ENCODE measurements at places on chromosomes 11 and 22.
A peak's percentile ranks its signal among the peaks of the same experiment; 100 is the strongest.

GRCh38 chr22:28570696-28571373, 108.8 kb downstream of the TTC28 start:
- no peak for DNase-seq

GRCh38 chr11:122850076-122850631, 11.9 kb downstream of the CRTAM start:
- peak; percentile 77 for DNase-seq

- DNase-seq: no peak
Observed at GRCh38 chr22:22989856-22990255, 80.5 kb upstream of the GNAZ start.

DNA sequence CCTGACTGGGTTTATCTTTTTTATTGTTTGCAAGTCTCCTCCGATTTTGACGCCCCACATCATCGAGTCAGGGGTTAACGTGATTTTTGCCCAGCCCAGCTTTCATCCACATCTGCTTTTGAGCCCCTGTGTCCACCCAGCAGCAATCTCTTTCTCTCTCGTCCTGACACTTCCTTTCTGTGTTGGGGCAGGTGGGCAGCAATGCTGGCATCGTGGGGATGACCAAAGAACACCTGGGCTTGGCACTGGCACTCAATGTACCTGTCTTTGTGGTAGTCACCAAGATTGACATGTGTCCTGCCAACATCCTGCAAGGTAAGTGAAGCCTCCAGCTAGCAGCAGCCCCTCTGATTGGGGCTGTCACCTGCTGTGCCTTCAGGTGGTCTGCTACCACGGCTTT, 15.8 kb downstream of the GTPBP1 start:
- DNase-seq: no peak

DNA sequence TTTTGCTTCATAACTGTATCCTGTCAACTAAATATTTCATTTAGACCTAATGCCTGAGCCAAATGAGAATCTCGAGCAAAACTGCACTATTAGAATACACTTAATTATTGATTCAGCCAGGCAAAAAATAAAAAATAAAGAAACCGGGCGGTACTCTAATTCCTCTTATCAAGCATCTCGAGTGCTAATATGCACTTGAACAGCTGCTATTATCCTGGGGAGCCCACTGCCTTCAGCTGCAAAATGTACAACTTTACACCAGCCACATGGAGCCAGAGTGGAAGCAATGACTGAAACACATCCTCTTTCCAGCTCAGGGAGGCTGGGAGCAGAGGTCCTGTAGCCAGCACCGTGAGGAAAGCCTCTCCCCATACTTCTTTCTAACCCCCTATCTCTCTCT, 390.0 kb upstream of the CADM1 start:
- no peak for DNase-seq

- DNase-seq: no peak
Observed at GRCh38 chr11:130037058-130037457, 32.6 kb upstream of the APLP2 start.

GRCh38 chr11:74989260-74989638, 516 bp downstream of the NEU3 start:
- DNase-seq: no peak

GRCh38 chr11:9516113-9516512, 55.3 kb downstream of the ZNF143 start:
- no peak for DNase-seq

DNA sequence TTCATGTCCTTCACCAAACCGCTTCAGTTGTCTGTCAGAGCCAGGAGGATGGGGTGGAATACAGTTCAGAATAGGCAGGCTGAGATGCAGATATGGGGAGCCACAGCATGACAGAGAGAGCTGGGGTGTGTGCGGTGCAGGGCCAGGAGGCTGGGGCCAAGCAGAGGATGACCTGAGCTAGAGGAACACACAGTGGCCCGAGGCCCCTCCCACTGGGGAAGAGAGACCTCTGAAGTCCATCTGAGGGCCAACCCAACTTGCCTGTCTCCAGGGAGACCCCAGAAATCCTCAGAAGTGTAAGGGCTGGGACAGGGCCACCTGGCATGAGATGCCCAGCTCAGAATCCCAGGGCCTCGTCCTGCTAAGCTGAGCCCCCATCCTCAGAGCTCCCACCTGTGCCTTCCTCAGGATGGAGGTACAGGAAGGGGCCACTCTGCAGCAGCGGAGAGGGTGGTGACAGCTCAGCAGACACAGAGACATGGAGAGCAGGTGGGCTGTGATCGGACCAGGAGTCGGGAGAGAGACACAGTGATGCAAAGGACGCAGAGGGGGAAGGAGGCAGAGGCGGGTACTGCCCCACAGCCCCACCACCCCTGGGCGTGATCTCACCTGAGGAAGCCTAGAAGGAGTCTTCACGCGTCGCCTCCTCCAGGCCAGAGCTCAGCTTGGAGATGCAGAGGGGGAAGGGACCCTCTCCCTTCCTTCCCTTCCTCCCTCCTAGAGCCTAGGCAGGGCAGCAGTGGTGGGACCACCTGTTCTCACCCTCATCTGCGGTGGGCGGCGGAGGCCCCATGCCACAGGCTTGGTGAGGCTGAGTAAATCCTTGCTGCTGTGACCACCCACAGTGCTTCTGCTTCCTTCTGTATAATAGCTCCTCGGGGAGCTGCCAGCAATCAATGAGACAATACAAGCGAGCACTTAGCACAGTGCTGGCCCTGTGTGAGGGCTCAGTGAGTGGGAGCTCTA, 9.1 kb upstream of the TUB start:
- DNase-seq: no peak

DNA sequence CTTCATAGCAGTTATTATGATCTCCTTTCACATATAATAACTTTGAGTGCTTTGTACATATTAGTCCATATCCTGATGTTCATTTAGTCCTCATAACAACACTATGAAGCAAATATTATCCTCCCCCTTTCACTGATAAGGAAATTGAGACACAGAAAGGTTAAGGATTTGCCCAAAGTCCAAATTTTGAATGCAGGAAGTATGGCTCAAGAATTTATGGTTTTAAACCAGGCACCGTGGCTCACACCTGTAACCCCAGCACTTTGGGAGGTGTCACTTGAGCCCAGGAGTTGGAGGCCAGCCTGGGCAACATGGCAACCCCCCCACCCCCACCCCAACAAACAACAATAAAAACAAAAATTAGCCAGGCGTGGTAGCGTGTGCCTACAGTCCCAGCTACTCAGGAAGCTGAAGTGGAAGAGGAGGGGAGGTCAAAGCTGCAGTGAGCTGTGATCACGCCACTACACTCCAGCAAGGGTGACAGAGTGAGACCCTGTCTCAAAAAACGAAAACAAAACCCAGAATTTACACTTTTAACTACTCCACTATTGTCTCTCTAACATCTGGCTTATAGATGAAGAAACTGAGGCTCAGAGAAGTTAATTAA, 8.6 kb downstream of the CCDC34 start:
- DNase-seq: no peak

DNA sequence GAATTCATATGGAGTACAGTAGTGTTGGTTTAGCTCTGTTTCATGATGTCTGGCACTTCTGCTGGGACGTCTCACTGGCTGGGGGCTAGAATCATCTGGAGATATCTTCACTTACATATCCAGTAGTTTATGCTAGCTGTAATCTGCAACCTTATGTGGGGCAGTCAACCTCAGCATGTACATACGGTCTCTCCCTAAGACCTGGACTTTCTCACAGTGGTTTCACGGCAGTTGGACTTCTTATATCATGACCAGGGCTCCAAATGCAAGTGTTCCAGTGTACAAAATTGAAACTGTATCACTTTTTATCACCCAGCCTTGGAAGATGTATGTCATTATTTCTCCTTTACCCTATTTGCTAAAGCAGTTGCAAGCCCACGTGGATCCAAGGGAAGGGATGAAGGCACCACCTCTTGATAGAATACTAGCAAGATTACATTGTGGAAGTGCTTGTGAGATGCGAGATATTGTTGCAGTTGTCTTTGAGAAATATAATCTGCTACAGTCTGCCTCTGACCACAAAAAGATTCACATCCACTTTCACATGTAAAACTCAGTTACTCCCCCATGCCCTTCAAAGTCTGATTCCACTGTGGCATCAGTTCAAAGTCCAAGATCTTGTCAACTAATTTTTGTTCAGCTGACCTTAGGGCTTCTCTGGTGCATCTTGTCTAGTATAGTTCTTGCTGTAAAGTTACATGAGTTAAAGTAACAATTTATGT, 316.6 kb upstream of the NCAM1 start:
- DNase-seq: no peak

DNA sequence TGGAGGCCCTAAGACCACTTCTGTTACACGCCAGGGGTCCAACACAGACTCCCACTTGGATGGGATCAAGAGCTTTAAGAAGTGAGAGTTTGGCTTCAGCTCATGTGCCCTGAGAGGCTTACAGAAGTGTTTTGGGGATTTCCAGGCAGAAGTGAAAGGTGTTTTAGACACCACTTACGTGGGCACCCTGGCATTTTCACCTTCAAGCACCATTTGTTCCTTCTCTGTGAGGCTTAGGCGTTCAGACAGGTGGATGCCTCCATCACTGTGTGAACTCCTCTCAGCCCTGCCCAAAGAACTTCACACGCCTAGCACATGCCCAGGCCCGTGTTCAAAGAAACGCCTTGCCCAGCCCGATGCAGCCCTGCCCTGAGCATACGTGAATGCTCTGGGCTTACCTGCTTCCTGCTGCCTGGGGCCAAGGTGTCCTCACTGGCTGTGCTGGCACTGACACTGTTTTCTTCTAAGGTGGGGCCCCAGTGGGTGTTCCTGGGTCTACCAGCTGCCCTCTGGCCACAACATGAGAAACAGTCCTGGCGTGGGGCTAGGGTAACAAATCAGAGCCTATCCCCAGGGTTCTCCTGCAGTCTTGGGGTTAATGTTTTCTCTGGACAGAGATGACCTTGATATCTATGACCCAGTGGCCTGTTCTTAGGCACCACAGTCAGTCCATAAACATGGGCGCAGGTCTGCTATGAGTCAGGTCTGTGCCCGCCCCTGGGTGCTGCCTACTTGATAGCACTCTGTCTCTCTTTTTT, 34.0 kb downstream of the AMPD3 start:
- DNase-seq: peak; percentile 19

DNA sequence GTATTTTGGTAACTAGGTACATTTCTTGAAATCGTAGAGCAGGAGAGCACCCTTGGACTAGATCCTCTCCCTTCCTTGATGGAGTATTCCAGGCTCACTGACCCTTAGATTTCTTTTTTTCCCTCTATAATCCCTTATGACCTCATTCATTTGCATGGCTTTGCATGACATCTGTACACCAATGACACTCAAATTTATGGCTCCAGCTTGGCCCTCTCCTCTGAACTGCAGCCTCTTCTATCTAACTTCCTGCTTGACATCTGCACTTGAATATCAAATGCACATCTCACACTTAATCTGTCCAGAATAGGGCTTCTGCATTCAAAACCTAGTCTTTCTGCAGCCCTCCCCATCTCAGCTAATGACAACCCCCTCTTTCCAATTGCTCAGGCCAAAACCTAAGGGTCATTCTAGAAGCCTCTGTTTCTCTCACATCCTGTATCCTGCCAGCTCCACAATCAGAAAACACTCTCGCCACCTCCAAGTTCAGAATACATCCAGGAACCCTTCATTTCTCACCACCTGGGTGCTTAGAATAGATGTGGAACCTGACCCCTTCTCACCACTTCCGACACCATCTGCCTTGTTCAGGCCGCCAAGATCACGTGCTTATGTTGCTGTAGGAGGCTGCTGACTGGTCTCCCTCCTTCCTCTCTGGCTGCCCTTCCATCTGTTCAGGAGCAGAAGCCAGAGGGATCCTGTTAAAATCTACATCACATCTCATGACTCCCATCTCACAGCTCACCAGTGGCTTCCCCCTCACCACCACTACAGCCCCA, 138.9 kb upstream of the MTNR1B start:
- DNase-seq: no peak

GRCh38 chr22:45740236-45740635, 68.6 kb downstream of the ATXN10 start:
- no peak for DNase-seq

GRCh38 chr22:30444632-30445437, 19.3 kb downstream of the MTFP1 start:
- peak; percentile 78 for DNase-seq

- DNase-seq: no peak
Observed at GRCh38 chr11:9823887-9824385, 160.1 kb downstream of the SWAP70 start.

DNA sequence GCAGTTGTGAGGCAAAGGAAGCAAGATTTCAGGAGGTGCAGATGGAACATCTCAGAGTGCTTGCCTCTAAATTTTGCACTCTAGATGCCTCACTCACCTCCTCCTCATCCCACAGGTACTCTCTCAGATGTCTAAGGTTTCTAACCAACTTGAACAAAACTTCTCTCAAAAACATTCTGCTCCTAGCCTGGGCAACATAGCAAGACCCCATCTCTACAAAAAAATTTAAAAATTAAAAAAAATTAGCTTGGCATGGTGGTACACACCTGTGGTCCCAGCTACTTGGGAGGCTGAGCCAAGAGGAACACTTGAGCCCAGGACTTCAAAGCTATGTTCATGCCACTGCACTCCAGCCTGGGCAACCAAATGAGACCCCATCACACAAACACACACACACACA, 4.2 kb downstream of the ZNF280A start:
- no peak for DNase-seq

- no peak for DNase-seq
Observed at GRCh38 chr11:76217653-76218160, 11.4 kb upstream of the WNT11 start.

DNA sequence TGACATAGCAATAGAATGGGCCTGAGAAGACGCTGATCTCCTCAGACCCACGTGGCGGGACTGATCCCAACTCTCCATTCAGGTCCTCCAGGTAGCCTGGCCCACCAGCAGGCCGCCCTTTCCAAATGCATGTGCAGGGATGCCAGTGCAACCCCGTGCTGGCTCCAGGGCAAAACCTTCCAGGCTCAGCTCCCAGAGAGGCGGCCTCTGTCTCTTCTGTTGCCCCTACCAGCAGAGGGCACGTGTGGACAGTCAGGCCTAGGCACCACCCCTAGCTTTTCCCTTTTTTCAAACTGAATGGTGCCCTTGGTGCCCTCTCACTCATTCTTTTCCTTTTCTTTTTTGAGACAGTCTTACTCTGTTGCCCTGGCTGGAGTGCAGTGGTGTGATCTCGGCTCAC, 121.7 kb downstream of the OSBP2 start:
- DNase-seq: no peak

DNA sequence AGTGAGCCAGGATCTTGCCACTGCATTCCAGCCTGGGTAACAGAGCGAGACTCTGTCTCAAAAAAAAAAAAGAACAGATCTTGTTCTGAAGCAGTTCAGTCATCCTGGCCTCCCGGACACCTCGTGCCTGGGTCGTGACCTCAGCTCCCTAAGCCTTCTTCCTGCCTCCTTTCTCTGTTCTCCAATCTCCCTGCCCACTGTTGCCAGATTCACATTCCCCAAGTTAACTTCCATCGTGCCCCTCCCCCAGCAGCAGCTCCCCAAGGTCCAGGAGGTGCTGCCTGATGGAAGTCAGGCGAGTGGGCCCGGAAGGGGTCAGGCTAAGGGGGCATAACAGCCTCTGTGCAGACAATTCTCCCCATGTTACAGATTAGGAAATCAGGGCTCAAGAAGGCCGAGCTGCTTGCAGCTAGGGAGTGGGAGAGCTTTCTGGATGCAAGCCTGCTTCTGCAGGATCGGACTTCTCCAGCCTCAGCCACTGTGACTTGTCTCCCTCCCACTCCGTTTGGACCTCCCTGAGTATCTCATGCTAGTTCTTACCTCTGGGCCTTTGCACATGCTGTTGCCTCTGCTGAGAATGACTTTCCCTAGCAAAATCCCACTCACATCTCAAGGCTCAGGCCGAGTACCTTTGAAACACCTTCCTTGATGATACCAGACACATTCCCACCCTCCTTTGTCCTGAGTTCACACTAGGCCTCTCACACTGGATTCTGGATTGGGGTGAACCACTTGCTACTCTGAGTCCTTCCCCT, 14.3 kb upstream of the TMEM184B start:
- no peak for DNase-seq

GRCh38 chr22:49582181-49582580, 245.5 kb downstream of the BRD1 start:
- DNase-seq: peak; percentile 8

Measured in activated CD8-positive, alpha-beta memory T cell treated with anti-CD3 and anti-CD28 coated beads, Interleukin-2, amount 10 ng/mL, durations not matched to agents 7 days and 5 days (primary cell).